ENCODE measurements at places on chromosomes 16 and 17. TPM values are rescaled to one million over a fixed set of nuclear protein-coding genes. Genes with fewer than 3 reads are reported as not detected.

- DNase-seq: no peak
- H3K36me3 ChIP-seq: no peaks in the 10 kb centered on the region
- no peak overlapping the region for H3K4me3 ChIP-seq
- no peak overlapping the region for H3K27ac ChIP-seq
These were observed 119.1 kb downstream of the IRF8 start for GRCh38 chr16:86018071-86018470.

GRCh38 chr17:38605841-38606645, at the start of gene SRCIN1:
SRCIN1 (minus strand) TSS chr17:38605952; CDS start chr17:38605705, 247 bp downstream.
- no peak within 1 kb of the TSS for H3K27ac ChIP-seq
- no peak for DNase-seq
- H3K27me3 ChIP-seq: no peaks in the 10 kb centered on the region
- peak within 1 kb of the TSS; percentile 44 for H3K4me3 ChIP-seq

DNA sequence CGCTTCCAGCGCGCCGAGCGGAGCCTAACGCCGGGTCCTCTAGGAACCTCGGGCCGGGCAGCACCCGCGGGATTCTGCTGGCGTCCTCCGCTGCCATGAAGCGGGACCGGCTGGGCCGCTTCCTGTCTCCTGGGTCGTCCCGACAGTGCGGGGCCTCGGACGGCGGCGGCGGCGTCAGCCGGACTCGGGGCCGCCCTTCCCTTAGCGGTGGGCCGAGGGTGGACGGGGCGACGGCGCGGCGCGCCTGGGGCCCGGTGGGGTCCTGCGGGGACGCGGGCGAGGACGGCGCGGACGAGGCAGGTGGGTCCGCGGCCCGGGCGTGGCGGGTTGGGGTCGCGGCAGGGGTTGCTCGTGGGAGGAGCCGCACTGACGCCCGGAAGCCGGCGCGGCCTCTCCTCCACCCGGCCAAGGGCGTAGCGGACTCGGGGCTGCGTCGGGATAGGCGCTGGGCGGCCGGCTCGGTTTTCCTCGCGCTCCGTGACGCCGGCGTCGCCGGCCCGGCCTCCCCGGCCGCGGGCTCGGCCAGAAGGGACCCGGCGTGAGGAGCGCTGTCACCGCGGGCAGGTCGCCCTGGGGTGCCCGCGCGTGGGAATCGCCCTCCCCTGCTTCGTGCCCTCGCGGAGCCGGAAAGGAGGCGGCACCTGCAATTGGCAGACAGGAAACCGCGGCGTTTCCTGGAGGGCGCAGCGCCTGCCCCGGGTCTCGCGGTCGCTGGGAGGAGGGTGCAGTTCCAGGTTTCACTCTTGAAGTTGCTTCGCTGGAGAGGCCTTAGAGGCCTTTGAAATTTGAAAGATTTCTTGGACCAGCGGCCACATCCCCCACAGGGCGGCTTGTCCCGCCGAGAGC, 432 bp downstream of the ZNF276 start:
- peak overlapping the region; percentile 38 for H3K27ac ChIP-seq
- peak; percentile 90 for DNase-seq
- no peaks in the 10 kb centered on the region for H3K36me3 ChIP-seq
- peak overlapping the region; percentile 83 for H3K4me3 ChIP-seq

DNA sequence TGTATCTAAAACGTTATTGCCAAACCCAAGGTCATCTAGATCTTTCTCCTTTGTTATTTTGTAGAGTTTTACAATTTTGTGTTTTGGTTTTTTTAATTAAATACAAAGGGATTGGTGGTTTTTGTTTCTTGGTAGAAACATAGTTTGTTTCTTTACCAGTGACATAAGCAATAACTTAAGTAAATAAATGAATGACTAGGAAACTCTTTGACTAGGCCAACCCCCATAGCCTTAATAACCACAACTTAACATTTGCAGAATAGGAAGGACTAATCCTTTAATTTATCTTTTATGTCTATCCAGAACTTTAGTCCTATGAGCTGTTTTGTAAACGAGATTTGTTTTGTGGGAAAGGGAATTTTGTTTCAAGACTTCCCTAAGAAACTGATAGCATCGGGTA, 162.5 kb downstream of the PRKCA start:
- H3K27me3 ChIP-seq: no peaks in the 10 kb centered on the region
- peaks cover 8% of the 10 kb centered on the region for H3K4me1 ChIP-seq
- no peak overlapping the region for H3K27ac ChIP-seq
- DNase-seq: no peak
- no peak overlapping the region for H3K4me3 ChIP-seq

Gene TBC1D3
- not detected for total RNA-seq

All from aorta (tissue), 5 donors.